Epithelial cell of proximal tubule (primary cell): ENCODE measurements at places on chromosomes 5 and 9.

DNA sequence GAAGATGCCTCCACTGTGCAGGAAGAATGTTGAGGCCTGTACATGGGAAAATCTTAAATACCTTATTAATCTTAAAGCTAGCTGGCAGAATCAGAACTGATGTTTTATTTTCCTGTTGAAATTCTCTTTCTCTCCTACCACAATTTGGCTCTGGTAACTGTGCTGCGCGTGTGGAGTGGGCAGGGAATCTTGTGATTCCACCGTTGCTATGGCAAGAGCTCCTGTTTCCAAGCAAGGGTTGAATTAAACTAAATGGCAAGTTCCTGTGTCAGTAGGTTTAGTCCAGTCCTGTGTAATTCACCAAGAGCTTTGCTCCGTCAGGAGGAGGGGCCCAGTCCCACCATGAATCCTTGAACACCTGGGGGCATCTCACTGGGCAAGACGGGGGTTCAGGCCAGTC, 36.4 kb downstream of the NXNL2 start:
- no peak for DNase-seq

DNA sequence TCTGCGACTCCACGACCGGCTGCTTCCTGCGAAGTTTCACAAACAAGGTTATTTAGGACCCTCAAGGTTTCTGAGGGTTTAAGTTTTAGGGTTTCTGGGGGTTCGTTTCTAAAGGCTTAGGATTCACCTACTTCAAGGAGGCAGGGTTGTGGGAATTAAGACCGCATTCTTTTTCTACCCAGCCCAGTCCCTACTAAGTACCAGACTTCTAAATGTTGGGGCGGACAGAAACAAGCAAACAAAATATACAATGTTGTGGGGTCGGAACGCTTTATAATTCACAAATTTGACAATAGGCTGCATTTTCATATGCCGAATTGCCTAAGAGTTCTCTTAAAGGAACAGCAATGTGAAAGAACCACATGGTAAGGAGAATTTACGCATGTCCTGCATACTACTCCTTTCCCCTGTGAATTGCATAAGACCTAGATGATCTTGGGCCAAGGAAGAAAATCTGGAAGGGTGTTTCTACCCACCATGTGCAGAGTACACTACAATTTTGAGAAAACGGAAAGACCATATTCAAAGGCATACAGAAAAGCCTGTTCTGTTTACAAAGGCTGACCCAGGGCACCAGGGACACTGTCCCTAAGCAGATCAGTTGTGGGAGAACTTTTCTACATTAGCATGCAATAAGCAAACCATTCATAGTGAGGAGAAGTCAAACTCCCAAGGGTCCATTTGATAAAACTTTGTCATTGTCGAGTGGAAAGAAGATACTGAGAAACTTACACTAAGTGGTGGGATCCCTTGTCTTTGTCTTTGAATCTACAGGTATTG, 457.3 kb downstream of the RAB3C start:
- no peak for DNase-seq

- no peak for DNase-seq
These were observed 217.6 kb downstream of the NDUFS4 start for GRCh38 chr5:53777864-53778618.

- DNase-seq, result no peak
These were observed 30.5 kb downstream of the MRPL36 start for GRCh38 chr5:1769017-1769640.

GRCh38 chr9:99336531-99336930, 114.4 kb downstream of the SEC61B start:
- no peak for DNase-seq

GRCh38 chr9:95092262-95093072, 225.0 kb downstream of the FANCC start:
- DNase-seq, result no peak

- no peak for DNase-seq
These were observed 609.5 kb upstream of the NUDT12 start for GRCh38 chr5:104171958-104172690.

- DNase-seq, result no peak
These were observed 49.6 kb downstream of the ANKDD1B start for GRCh38 chr5:75660678-75661465.

DNA sequence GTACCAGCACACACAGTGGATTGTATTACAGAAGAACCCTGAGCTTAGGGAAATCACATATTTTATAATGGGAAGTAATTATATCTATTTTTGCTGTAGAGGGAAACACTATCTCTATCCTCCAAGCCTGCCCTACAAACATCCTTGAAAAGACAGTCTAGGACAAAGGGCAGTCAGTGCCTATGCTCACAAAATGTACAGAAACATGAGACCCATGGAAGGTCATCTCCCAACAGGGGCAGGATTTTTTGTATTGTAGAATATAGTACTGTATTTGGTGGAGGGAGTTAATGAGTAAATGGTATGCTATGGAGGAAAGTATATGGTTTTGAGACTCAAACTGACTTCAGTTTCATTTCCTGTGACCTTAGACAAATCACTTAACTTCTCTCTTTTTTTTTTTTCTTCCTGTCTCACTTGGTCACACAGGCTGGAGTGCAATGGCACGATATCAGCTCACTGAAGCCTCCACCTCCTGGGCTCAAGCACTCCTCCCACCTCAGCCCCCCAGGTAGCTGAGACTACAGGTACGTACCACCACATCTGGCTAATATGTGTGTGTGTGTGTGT, 5.8 kb upstream of the RAB14 start:
- DNase-seq, result no peak

- DNase-seq, result no peak
These were observed 65.5 kb downstream of the HMCN2 start for GRCh38 chr9:130331061-130331460.

GRCh38 chr5:64788156-64788555, 19.4 kb downstream of the CWC27 start:
- DNase-seq, result no peak

- DNase-seq, result peak; percentile 87
These were observed 30.1 kb downstream of the PTPA start for GRCh38 chr9:129141066-129142041.

DNA sequence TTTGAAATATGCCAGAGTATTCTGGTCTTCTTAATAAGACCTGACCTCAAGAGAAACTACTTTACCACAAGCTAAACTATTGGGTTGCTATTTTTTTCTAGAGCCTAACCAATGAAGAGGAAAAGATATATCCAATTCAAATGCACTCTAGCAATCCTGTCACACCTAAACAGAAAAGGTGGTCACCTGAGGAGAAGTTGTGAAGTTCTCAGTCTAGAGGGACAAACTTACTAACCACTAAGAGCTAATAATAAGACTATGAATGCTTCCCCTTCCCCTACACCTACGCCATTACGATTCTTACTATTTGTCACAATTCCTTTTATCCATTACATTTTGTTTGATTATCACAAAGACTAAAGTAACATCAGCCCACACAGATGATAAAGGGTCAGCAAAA, 29.7 kb downstream of the RLN2 start:
- DNase-seq, result no peak

GRCh38 chr5:89972901-89973300, 436.7 kb downstream of the CETN3 start:
- DNase-seq, result no peak

DNA sequence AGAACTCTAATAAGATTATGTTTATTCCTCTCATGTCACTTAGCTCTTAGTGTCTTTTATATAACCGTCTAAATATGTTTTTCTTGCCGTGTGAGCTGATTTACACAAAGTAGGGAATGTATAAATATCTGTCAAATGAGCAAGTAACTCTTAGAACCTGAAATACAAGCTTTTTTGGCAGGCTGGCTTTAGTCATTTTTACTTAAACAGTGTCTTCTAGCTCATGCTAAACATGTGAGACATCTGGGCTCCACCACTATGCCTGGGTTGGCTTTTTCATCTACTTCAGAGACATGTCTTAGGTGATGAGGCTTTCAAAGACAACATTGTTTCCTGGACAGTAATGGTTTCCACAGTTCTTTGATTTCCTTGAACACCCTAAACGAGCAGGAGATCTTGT, 137.2 kb upstream of the ZNF608 start:
- DNase-seq, result no peak

- no peak for DNase-seq
These were observed 18.8 kb upstream of the RPL26L1 start for GRCh38 chr5:172940268-172941066.

DNA sequence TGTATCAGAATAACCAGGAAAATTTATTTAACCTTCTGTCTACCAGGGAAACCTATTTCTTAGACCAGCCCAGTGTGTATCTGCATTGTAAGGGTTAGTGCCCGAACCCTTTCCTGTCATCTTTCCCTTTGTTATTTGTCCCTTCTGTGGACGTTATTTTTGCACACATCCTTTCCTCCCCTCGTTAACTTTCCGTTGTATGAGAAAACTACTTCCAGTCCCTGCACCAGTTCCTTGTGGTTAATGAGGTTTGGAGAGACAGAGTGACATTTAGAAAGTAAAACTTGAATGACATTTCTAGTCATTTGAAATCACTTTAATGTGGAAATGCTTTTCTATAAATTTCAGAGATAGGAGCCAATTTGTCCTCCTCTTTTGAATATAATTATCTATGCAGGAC, 4.3 kb upstream of the IFNB1 start:
- no peak for DNase-seq

DNA sequence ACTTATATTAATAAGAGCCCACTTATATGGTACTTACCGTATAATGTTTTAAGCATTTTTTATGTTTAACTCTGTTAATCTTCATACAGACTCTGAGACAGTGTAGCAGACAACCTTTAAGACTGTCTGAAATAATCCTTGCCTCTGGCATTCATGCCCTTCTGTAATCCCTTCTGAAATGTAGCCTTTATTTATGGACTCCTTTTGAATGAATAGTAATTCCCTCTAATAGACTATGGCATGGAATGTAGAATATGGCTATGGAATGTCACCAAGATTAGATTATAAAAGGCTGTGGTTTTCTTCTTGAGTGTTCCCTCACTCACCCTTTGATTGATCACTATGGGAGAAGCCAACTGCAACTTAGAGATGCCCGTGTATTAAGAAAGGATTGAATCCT, 439.4 kb downstream of the SH3GL2 start:
- DNase-seq, result no peak

GRCh38 chr5:144308174-144308573, 137.5 kb downstream of the KCTD16 start:
- no peak for DNase-seq

DNA sequence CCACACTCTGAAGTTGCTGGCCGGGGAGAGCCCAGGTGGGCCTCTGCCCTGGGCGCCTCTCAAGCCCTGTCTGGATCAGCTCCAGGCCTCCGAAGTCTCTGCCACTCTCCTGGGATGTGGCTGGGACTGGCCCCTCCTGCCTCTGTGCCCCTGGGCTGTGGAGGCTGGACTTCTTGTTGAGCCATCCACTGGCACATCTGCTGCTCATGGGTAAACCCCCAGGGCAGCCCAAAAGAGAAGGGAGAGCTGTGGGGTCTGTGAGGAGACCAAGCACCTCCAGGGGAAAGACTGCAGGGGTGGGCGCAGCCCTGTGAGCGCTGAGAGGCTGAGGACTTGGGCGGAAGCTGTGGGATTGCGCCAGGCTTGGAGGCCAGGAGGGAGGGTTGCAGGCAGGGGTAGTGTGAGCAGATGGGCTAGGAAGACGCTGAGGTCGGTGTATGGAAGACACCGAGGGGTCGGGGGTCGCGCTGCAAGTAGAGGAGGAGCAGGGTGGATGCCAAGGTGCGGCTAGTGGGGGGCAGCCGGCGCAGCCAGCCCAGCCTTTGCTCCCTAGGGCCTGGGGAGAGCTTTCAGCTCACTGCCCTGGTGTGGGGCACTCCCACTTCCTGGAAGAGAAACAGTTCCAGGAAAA, 118.1 kb downstream of the WNK2 start:
- no peak for DNase-seq

- no peak for DNase-seq
These were observed 51.3 kb upstream of the MOCS2 start for GRCh38 chr5:53160895-53161294.

GRCh38 chr9:133950192-133950591, 41.9 kb downstream of the VAV2 start:
- DNase-seq, result no peak
